Stomach (tissue), 19 donors: ENCODE measurements at places on chromosomes 2 and 18. TPM values are rescaled to one million over a fixed set of nuclear protein-coding genes. Genes with fewer than 3 reads are reported as not detected.

DNA sequence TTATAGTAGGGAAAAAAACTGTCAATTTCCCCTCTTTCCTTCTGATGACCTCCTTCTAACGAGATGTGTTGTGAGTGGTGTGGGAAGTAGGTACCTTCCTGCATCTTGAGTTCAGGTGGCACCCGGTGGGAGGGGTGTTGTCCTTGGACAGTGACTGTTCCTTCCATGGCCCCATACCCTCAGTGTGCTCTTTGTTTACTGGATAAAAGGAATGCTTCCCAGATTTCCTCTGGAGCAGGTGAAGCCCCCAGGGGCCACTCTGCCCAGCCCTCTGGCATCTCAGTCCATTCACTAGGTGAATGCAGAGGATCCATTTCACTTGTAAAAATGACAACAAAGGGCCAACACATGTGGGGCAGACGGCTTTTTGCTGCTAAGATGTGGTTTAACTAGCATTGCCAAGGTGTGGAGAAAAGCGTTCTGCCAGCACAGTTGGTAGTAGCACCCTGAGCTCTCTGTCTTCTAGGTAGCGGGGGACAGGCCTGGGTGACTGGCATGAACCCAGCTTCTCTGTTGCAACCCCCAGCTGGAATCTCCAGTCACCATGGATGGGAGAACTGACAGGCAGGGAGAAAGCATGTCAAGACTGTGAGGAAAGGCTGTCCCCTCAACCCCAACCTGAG, 6.9 kb downstream of the GDF7 start:
- no peak overlapping the region for H3K27ac ChIP-seq
- H3K27me3 ChIP-seq, result peaks cover 53% of the 10 kb centered on the region
- no peak for DNase-seq
- H3K4me1 ChIP-seq, result peaks cover 45% of the 10 kb centered on the region
- H3K36me3 ChIP-seq, result no peaks in the 10 kb centered on the region

The XIRP2 gene
- total RNA-seq, result not detected

DNA sequence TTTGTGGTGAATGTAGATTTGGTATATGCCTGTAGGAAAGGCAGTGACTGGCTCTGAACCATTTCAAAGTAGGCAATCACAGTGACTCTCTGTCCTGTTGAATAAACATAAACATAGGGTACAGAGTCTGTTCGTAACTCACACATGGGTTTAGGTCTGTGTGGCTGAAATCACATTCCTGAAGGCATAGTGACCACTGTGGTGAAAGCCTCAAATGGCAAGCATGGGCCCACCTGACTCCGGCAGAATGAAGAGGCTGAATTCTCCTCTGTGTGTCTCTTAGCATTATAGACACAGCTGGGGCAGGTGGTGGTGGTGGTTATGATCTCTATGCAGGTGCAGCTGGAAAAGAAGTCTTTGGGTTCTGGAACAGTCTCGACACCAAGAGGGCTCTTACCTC, 61.2 kb downstream of the ITGA6 start:
- DNase-seq, result no peak
- no peak overlapping the region for H3K4me3 ChIP-seq
- no peak overlapping the region for H3K27ac ChIP-seq
- no peaks in the 10 kb centered on the region for H3K4me1 ChIP-seq
- no peaks in the 10 kb centered on the region for H3K27me3 ChIP-seq

GRCh38 chr2:187274146-187274545, 173.9 kb downstream of the CALCRL start:
- no peaks in the 10 kb centered on the region for H3K27me3 ChIP-seq
- DNase-seq, result no peak
- no peaks in the 10 kb centered on the region for H3K4me1 ChIP-seq
- no peaks in the 10 kb centered on the region for H3K36me3 ChIP-seq

The ANKRD62 gene
- 1.2 TPM for total RNA-seq

GRCh38 chr2:45623098-45623497, 12.0 kb upstream of the SRBD1 start:
- no peak overlapping the region for H3K4me3 ChIP-seq
- H3K27ac ChIP-seq, result no peak overlapping the region
- H3K36me3 ChIP-seq, result no peaks in the 10 kb centered on the region
- H3K4me1 ChIP-seq, result peaks cover 23% of the 10 kb centered on the region
- DNase-seq, result no peak

DNA sequence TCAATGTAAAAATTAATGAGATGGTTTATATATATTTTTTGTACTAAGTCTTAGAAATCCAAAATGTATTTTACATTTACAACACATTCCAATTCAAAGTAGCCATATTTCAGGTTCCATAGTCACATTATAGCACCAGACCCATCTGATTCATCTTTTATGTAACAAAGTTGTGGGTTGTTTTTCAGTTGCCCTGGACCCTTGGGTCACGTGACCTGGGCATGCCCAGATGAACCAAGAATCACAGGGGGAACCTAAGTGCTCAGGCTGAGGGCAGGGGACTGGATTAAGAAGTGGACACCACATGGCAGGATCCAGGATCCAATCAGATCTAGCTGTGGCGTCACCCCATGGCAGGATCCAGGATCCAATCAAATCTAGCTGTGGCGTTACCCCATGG, 44.9 kb upstream of the NDUFV2 start:
- H3K27me3 ChIP-seq, result no peaks in the 10 kb centered on the region
- peaks cover 11% of the 10 kb centered on the region for H3K4me1 ChIP-seq
- no peak for DNase-seq

DNA sequence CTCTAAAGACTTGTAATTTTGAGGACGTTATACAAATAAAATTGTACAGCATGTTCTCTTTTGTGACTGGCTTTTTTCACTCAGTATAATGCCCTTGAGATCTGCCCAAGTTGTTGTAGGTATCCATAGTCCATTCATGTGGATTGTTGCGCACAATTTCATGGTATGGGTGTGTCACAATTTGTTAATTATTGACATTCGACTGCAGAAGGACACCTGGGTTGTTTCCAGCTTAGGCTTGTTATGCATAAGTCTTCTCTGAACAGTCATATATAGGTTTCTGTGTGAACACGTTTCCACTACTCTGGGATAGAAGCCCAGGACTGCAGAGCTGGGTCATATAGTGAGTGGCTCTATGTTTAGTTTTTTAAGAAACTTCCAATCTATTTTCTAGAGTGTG, 800.8 kb upstream of the SALL3 start:
- no peaks in the 10 kb centered on the region for H3K27me3 ChIP-seq
- DNase-seq, result no peak
- no peaks in the 10 kb centered on the region for H3K36me3 ChIP-seq
- no peak overlapping the region for H3K27ac ChIP-seq
- H3K4me3 ChIP-seq, result no peak overlapping the region

GRCh38 chr2:99663641-99664040, 173.8 kb upstream of the REV1 start:
- H3K36me3 ChIP-seq, result no peaks in the 10 kb centered on the region
- no peak for DNase-seq
- no peaks in the 10 kb centered on the region for H3K27me3 ChIP-seq
- H3K4me3 ChIP-seq, result no peak overlapping the region
- H3K27ac ChIP-seq, result no peak overlapping the region

- no peak overlapping the region for H3K27ac ChIP-seq
- no peaks in the 10 kb centered on the region for H3K27me3 ChIP-seq
- DNase-seq, result no peak
- no peaks in the 10 kb centered on the region for H3K4me1 ChIP-seq
- H3K4me3 ChIP-seq, result no peak overlapping the region
Observed at GRCh38 chr18:52701219-52701935, 361.4 kb downstream of the DCC start.

DNA sequence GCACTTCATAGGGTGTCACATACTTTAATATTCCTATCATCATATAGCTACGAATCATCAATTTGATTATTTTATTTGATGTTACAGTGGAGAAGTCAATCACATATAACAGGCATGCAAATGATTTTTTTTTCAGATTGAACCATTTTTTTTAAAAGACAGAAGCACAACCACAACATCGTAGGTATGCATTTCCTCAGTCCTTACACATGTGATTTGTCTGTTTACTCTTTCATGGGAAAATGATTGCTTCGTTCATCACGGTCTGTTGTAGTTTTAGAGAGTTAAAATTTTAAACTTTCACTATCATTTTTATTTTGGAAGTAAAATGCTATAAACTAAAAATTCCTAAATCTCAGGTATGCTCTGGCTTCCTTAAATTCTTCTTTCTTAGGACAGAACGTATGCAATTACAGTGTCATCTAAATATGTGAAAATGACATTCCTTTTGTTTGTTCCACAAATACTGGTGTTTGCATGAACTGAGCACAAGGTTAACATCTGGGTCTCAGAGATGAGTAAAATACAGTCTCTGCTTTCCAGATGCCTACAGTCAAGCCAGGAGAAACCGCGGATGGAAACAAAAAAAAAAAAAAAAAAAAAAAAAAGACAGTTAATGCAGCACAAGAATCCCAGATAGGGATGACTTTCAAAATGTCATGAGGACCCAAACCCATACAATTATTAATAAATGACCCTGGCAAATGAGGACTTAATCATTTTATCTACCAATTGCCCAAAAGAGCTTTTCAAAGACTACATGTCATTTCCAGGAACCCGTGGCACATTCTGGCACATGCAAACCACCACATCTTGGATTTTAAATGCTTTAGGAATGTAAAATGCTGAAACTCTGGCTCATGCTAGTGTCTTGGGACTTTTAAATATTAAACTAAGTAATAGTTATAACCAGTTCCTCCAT, 201.2 kb downstream of the LRP1B start:
- no peak overlapping the region for H3K27ac ChIP-seq
- no peak for DNase-seq

DNA sequence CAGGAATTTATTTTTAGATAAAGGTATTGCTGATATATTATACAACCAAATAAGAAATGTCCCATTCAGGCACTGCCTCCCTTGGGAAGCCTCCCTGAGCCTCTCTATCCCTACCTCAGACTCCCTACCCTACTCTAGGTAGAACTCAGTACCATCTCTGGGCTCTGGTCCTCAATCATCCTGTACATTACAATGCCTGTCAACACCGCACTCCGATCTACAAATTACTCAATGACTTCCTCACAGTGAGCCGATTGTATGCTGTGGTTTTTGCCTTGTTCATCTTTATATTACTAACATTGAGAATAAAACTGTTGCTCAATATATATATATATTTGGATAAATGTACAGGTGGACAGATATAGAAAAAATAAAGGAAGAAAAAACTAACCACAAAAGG, 207.5 kb downstream of the STK39 start:
- no peaks in the 10 kb centered on the region for H3K36me3 ChIP-seq
- no peaks in the 10 kb centered on the region for H3K4me1 ChIP-seq
- no peak for DNase-seq

- no peak overlapping the region for H3K4me3 ChIP-seq
- no peak overlapping the region for H3K27ac ChIP-seq
- H3K4me1 ChIP-seq, result no peaks in the 10 kb centered on the region
- no peaks in the 10 kb centered on the region for H3K36me3 ChIP-seq
Observed at GRCh38 chr2:105593221-105593967, 151.3 kb upstream of the NCK2 start.

DNA sequence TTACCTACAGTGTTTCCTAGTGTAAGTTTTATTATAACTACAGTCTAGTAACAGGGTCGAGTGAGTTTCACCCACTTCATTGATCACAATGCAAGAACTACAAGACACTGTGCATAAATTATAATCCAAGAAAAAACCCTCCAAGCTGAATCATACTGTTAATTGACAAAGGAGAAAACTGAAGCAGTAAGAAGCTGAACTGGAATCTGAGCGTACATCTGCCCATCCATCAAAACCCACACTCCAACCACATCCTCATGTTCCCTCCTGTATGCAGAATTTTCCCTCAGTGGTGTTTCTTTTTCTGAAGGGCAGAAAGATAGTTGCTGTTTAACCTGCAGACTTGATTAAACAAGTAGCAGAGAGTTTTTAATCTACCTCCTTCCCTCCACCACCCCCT, 49.5 kb upstream of the KIDINS220 start:
- no peaks in the 10 kb centered on the region for H3K4me1 ChIP-seq
- DNase-seq, result no peak
- H3K36me3 ChIP-seq, result no peaks in the 10 kb centered on the region
- H3K27ac ChIP-seq, result no peak overlapping the region

GRCh38 chr2:30249354-30249753, 18.0 kb downstream of the LBH start:
- no peaks in the 10 kb centered on the region for H3K36me3 ChIP-seq
- DNase-seq, result no peak
- no peak overlapping the region for H3K4me3 ChIP-seq
- no peak overlapping the region for H3K27ac ChIP-seq
- H3K4me1 ChIP-seq, result peaks cover 46% of the 10 kb centered on the region

DNA sequence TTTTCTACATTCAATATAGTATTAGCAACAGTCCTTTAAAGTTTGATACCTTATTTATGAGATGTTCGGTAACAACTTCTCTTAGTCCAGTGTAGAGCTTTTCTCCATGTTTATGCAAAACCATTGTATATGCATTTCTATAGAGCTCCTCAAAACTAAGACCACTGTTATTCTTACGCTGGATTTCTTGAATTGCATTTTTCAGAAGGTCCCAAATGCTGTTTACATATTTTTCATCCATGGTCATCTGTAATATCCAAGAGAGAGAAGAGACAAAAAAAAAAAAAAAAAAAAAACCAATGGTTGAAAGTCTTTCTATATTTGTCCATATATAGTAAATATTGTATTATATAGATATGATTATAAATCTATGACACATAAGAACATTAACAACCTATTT, 27.6 kb downstream of the CUL3 start:
- DNase-seq, result no peak
- no peak overlapping the region for H3K27ac ChIP-seq
- H3K27me3 ChIP-seq, result no peaks in the 10 kb centered on the region
- peaks cover 71% of the 10 kb centered on the region for H3K4me1 ChIP-seq
- H3K36me3 ChIP-seq, result no peaks in the 10 kb centered on the region

GRCh38 chr2:206442833-206443734, at the start of gene ADAM23:
TSS of gene ADAM23 (plus strand) at chr2:206443532. CDS start at chr2:206443867, 335 bp downstream.
- H3K27me3 ChIP-seq, result no peaks in the 10 kb centered on the region
- H3K36me3 ChIP-seq, result no peaks in the 10 kb centered on the region
- H3K27ac ChIP-seq, result peak within 1 kb of the TSS; percentile 68
- peak; percentile 79 for DNase-seq

- H3K4me3 ChIP-seq, result no peak overlapping the region
- H3K4me1 ChIP-seq, result peaks cover 7% of the 10 kb centered on the region
- H3K27me3 ChIP-seq, result no peaks in the 10 kb centered on the region
- DNase-seq, result no peak
- no peak overlapping the region for H3K27ac ChIP-seq
- no peaks in the 10 kb centered on the region for H3K36me3 ChIP-seq
Observed at GRCh38 chr2:134167015-134167414, 86.9 kb upstream of the MGAT5 start.

DNA sequence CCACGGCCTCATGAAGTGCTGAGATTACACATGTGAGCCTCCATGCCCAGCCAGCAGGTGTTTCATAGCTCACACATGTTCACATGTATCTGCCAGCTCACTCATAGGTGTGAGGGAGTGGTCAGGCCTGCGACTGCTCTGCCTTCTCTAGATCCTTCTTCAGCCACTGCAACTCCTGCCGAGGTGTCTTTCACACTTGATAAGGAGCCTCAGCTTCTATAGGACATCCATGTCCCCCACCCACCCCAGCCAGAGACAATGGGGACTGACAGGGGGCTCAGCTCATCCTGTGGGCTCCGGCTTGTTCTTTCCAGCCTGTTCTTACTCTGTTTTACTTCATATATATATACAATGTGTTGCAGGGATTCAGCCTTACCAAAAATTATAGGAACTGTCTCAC, 286.5 kb upstream of the MGAT5 start:
- no peaks in the 10 kb centered on the region for H3K27me3 ChIP-seq
- H3K36me3 ChIP-seq, result no peaks in the 10 kb centered on the region
- DNase-seq, result no peak
- H3K4me1 ChIP-seq, result no peaks in the 10 kb centered on the region
- H3K27ac ChIP-seq, result no peak overlapping the region
